Omental fat pad (tissue), 4 donors: ENCODE measurements at places on chromosomes 13 and 19. TPM values are rescaled to one million over a fixed set of nuclear protein-coding genes. Genes with fewer than 3 reads are reported as not detected.

- DNase-seq: no peak
These were observed 416.5 kb downstream of the EFNB2 start for GRCh38 chr13:106118996-106119395.

DNA sequence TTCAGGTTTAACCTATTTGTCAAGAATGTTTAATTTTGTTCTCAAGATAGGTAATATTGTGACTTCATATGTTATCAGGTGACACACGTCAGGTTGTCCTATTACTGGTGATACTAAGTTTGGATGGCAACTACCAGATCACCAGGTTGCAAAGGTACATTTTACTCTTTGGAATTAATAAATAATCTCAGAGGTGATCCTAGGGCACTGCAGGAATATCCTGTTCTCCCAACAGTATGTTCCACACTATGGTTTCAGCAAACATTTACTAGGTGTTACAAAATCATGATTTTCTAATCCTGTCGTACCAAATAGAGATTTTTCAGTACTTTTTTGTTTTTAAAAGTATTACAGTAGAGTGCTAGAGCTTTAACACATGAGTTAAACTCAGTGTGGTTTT, 29.3 kb upstream of the MYCBP2 start:
- no peak for DNase-seq

- no peak for DNase-seq
These were observed 89.6 kb upstream of the TNFSF11 start for GRCh38 chr13:42484386-42484785.

- DNase-seq: peak; percentile 94
These were observed 390 bp upstream of the PPP1R12C start for GRCh38 chr19:55117663-55118391.

GRCh38 chr13:60881507-60881906, 484.5 kb downstream of the TDRD3 start:
- no peak for DNase-seq

DNA sequence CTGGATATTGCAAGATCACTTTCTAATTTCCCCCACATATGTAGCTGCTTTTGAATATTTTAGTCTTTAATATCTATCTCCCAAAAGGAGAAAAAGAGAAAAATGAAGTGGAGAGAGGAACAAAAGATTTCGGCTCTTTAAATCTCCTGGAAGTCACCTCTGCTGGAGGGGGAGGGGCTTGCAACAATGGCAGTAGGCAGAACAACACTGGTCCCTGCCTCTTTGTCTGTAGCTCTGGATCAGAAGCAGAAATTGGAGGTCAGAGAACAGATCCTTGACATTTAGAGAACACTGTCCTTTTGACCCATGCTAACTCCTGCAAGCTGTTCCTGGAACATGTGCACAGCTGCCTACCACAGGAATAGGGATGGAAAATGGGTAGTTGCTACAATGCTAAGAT, 86.7 kb upstream of the GPR12 start:
- no peak for DNase-seq

GRCh38 chr19:47778954-47779351, 450 bp downstream of the SELENOW start:
- DNase-seq: no peak

- no peak for DNase-seq
These were observed 5.8 kb downstream of the PPP1R37 start for GRCh38 chr19:45098521-45099466.

GRCh38 chr13:82206241-82206640, 1676.0 kb downstream of the SLITRK1 start:
- no peak for DNase-seq

DNA sequence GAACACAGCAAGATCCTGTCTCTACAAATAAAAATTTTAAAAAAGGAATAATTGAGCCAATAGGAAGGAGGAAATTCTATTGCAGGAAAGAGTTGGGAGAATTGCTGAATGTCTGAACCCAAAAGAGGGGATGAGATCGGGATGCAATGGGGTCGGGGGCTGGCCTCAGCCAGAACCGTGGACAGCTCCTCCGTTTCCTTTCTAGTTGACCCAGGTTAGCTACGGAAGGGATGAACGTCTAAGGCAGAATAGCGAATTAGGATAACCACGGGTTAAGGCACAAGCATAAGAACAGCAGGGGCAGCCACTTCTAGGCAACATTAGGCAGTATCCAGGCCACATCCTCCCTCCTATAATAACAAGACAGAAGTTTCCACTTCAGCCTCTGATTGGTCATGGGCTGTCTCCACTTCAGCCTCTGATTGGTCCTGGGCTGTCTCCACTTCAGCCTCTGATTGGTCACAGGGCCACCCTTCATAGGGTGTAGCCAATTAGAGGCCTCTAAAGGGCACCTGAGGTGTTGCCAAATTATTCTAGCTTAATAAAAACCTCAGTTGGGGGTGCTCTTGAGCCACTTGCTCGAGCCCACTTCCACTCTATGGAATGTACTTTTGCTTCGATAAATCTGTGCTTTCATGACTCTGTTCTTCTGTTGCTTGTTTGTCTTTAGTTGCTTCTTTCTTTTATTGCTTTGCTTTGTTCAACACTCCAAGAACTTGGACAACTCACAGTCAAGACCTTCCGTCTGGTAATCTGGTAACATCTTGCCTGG, 24.9 kb upstream of the TPM4 start:
- no peak for DNase-seq

Gene MEDAG
- 113 TPM for total RNA-seq

- DNase-seq: no peak
These were observed 17.5 kb downstream of the ATCAY start for GRCh38 chr19:3897936-3898335.

GRCh38 chr13:37833411-37833810, 36.2 kb downstream of the TRPC4 start:
- DNase-seq: no peak

DNA sequence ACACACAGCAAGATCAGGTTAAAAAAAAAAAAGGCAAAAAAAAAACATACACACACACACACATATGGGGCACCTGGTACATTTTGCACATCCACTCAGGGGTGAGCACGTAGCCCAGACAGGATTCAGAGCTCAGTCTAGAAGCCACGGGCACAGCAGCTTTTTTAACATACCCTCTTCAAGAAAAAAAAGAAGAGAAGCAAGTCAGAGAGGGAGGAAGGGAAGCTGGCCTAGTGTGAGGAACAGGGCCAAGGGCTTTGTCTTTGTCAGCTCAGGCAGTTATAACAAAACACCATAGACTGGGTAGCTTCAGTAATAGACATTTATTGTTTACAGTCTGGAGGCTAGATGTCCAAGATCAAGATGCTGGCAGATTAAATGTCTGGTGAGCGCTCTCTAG, 2.3 kb upstream of the TPM4 start:
- no peak for DNase-seq

- no peak for DNase-seq
These were observed 16.7 kb upstream of the GALP start for GRCh38 chr19:56159009-56159559.

- no peak for DNase-seq
These were observed 1047.5 kb upstream of the SPRY2 start for GRCh38 chr13:81388400-81388799.

GRCh38 chr13:24511019-24511815, 1.4 kb downstream of the PARP4 start:
- no peak for DNase-seq

- DNase-seq: no peak
These were observed 1401.9 kb downstream of the SLITRK1 start for GRCh38 chr13:82480415-82480814.

Gene OLFM2
- total RNA-seq: 12.9 TPM

Gene KLK3
- not detected for total RNA-seq

Gene KIR3DL1
- total RNA-seq: 0.38 TPM
